ENCODE measurements at places on chromosomes 6 and 20. TPM values are rescaled to one million over a fixed set of nuclear protein-coding genes. Genes with fewer than 3 reads are reported as not detected.

Gene TRIM15
- 7.1 TPM for polyA plus RNA-seq

Gene KCNK16
- not detected for polyA plus RNA-seq

Gene DNAH8
- polyA plus RNA-seq, result not detected

Gene ISM1
- 2.0 TPM for polyA plus RNA-seq

Gene TMEM14A
- 48.8 TPM for polyA plus RNA-seq

Gene RANBP9
- 16.4 TPM for polyA plus RNA-seq

Gene PTK6
- polyA plus RNA-seq, result 0.26 TPM

Gene NCOA7
- polyA plus RNA-seq, result 21.0 TPM

Gene TASP1
- 6.0 TPM for polyA plus RNA-seq

Gene BPIFA1
- polyA plus RNA-seq, result not detected

Gene OLIG3
- polyA plus RNA-seq, result not detected

Gene RSPH4A
- 0.62 TPM for polyA plus RNA-seq

Gene HLA-DOA
- polyA plus RNA-seq, result 10.8 TPM

Gene MYO6
- 32.0 TPM for polyA plus RNA-seq

Gene VNN1
- 13.8 TPM for polyA plus RNA-seq

Gene BTNL2
- not detected for polyA plus RNA-seq

Gene CNR1
- polyA plus RNA-seq, result 0.17 TPM

Gene TNFRSF6B
- 2.4 TPM for polyA plus RNA-seq

Gene CYP21A2
- polyA plus RNA-seq, result 8.2 TPM

Gene SSTR4
- not detected for polyA plus RNA-seq

Gene RBBP8NL
- polyA plus RNA-seq, result 1.5 TPM

Gene HBS1L
- polyA plus RNA-seq, result 21.0 TPM

Gene MYBL2
- polyA plus RNA-seq, result not detected

Gene PHACTR1
- polyA plus RNA-seq, result 3.3 TPM

Gene MAPK14
- polyA plus RNA-seq, result 19.9 TPM

Gene RAD21L1
- polyA plus RNA-seq, result not detected

Gene GGTLC1
- polyA plus RNA-seq, result not detected

Gene PPP1R14C
- polyA plus RNA-seq, result 6.5 TPM

Gene FARS2
- 24.8 TPM for polyA plus RNA-seq

Gene WFDC5
- not detected for polyA plus RNA-seq
